ENCODE measurements at places on chromosomes 16 and 17. TPM values are rescaled to one million over a fixed set of nuclear protein-coding genes. Genes with fewer than 3 reads are reported as not detected.

DNA sequence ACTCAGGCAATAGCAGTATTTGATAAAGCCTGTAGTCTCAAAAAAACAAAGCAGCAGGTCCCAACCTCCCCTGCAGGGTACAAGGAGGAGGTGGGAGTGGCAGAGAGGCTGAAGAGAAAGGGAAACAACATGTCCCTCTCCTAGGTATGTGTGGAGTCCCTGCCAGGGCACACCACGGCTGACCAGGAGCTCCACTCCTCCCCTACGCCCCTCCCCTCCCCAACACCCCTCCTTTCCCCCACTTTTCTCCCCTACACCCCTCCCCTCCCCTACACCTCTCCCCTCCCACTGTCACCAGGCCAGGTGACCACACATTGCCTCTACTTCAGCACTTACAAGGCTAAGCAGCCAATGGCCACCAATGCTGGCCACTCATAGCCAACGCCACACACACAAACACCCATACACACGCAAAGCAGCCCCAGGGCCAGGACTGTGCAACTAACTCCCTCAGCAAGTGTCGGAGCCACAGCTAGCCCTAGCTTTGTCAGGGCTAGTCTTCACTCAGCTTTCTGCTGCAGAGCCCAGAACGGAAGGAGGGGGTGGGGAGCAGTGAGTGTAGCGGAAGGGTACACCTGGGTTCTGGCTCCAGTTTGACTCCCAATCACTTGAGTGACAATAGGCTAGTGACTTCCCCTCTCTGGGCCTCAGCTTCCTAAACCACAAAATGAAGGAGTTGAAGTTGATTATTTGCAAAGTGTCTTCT, 8.2 kb downstream of the CAVIN1 start:
- DNase-seq, result peak; percentile 77

GRCh38 chr17:69870751-69871199, 204.2 kb upstream of the KCNJ16 start:
- DNase-seq, result no peak

- DNase-seq, result peak; percentile 78
Observed at GRCh38 chr17:78734793-78735641, 47.1 kb downstream of the CYTH1 start.

DNA sequence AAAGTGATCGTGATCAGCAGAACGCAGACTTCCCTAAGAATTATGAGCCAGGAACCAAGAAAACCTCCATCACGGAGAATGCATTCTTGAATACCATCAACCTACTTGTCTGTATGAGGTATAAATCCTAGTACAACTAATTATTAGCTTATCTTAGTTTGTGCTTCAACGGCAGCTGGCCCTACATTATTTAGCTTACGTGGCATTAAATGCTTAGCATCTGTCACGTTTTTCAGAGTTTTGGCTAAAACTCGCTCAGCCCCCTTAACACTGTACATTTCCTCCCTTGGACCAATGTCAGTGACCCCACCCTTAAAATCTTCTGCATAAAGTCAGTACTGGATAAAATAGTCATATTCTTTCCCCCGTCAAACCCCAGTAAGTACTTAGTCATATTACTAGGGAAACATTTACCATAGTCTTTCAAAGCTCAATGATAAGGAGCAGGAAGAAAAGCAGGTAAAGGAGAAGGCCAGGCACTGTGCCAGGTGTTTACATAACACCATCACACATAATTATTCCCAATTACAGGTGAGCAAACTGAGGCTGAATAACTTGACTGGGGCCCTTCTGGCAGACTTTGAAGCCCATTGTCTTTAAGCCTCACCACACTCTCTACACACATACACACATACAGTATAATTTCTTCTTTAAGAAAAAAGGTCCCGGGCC, 16.6 kb upstream of the TXNDC11 start:
- DNase-seq, result no peak

DNA sequence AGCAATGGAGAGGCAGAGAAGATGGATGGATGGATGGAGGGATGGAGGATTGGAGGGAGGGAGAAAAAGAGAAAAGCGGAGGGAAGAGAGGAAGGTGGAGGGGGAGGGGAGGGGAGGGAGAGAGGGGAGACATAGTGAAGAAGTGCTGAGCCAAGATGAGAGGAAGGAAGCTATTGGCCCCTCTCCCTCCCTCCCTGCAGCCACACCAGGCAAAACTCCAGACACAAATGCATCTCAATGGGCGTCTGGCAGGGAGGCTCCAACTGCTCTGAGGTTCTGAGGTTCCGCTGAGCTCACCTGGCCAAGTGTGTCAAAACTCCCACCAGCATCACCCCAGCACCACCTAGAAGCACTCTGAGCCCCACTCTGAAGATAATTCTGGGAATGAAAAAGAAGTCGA, 26.9 kb upstream of the PHB1 start:
- DNase-seq, result no peak

DNA sequence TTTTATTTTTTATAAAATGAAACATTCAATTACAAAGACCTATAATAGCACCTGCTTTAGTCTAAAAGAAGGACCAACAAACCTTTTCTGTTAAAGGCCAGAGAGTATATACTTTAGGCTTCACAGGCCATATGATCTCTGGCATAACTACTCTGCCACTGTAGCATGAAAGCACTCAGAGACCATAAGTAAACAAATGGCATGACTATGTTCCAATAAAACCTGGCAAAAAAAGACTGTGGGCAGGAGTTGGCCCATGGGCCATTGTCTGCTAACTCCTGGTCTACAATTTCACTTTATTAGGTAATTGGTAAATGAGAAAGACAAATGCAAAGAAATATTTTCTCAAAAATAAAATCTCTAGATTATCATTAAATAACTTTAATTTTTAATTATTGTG, 14.9 kb downstream of the CEP112 start:
- no peak for DNase-seq

DNA sequence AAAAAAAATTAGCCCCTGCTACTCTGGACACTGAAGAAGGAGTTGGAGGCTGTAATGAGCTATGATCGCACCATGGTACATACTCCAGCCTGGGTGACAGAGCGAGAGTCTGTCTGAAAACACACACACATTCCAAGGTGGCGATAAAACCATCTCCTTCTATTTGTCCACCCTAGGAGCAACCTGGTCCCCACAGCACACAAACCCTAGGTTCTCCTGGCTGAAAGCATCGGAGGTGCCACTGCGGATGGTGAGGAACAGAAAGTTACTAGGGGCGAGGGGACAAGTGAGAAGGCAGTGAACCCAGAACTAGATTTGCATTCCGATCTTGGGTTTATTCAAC, 1.4 kb upstream of the ECI1 start:
- no peak for DNase-seq

- DNase-seq, result no peak
Observed at GRCh38 chr17:49932901-49933300, 36.1 kb upstream of the DLX4 start.

NOMO2 gene
- total RNA-seq, result 73.7 TPM

DNA sequence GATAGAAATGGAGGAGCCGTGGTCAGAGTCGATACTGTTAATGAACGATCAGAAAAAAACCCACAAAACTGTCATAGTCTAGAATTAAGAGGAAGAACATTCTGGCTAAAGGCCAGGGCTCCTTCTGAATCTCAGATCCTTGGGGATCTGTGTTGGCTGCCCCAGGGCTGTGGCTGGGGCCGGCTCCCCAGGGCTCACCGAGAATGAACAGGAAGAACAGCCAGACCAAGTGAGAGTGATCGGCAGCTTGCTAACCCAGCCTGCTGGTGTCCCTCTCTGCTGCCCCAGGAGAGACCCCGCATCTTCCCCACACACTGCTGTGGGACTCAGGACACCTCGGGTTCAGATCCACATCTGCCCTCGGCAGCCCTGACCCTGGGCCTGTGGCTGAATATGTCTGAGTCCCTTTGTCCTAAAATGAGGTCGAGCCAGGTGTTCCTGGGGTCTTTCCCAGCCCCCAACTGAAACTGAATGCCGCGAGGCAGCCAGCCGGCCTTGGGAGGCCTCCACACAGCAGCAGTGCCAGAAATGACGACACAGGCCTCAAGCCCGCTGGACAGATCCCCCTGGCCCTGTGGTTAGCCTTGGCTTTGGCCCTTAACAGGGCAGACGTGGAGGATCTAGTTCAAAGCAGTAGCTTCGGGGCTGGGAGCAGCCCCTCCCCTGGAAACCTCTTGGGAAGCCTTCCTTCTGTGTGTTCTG, 23.9 kb upstream of the CLEC18A start:
- no peak for DNase-seq

GRCh38 chr16:27764869-27765675, 215.1 kb downstream of the KATNIP start:
- DNase-seq, result no peak

NXPH3 gene
- 0.29 TPM for total RNA-seq

DNA sequence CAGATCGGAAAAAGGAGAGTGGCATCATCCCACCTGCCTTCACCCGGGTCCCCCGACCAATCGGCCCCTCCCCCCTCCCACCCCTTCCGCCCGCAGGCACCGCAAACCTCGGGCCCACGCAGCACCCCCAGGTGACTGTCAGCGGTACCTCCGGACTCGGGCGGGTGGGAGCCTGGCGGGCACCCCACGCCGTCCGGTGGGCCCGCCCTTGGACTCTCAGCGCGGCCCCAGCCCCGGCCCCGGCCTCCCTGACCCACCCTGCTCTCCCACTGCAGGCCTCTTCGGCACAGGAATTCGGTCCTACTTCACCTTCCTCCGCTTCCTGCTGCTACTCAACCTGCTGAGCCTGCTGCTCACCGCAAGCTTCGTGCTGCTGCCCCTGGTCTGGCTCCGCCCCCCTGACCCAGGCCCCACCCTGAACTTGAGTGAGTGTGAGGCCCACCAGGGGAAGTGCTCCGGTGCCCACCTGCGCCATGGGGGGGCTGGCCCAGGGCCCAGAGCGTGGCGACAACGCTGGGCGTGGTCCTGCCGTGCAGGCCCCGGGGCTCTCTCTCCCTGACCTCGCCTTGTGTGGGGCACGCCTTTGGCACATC, 1.6 kb downstream of the TMC8 start:
- DNase-seq, result peak; percentile 90

DNA sequence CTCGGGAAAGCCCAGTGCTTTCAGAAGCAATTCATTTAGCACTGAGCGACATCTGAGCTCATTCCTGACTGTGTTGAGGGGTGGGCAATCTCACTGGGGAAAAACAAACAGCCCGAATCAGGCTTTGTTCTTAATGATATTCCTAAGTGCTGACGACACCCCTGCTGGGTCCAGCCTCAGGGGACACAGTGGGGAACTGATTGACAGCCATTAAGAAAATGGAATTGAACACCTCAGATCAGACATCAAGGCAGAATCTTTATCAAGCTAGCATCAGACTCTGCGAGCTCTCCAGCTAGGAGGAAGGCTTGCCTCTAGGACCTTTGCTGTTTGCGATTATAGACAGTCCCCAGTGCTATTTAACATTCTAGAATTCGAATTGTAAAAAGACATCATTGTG, 22.5 kb upstream of the LYRM9 start:
- no peak for DNase-seq

DNA sequence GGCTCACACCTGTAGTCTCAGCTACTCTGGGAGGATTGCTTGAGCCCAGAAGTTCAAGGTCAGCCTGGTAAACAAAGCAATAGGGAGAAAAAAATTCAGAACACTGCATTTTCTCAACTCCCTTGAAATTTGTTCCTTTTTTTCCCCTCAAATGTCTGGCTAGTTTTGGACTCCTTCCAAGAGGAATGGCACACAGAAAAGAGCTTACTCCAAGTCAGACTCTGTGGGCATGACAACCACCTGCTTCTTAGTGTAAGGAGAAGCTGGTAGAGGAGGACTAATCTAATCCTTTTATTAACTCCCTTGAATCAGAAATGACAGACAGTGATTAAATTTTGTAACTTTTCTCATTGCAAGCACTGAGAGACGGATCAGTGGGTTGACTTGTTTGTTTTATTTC, 27.9 kb upstream of the HYDIN start:
- no peak for DNase-seq

- DNase-seq, result no peak
Observed at GRCh38 chr17:38427160-38427949, 909 bp upstream of the ARHGAP23 start.

- DNase-seq, result no peak
Observed at GRCh38 chr16:4882633-4883285, 35.5 kb downstream of the UBN1 start.

DNA sequence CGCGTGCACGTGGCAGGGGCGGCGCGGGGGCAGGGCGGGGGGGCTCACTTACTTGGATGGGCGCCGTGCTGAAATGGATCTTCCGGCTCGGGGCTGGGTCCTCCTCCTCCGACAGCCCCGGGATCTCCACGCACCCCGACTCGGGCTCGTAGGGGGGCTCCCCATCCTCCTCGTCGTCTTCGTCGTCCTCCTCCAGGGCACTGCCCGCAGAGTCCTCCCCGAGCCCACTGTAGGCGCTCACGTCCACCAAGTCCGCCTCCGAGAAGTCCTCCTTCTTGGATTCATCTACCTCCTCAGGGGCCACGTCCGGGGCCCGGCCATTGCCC, 1.4 kb downstream of the PPP1R9B start:
- no peak for DNase-seq

DNA sequence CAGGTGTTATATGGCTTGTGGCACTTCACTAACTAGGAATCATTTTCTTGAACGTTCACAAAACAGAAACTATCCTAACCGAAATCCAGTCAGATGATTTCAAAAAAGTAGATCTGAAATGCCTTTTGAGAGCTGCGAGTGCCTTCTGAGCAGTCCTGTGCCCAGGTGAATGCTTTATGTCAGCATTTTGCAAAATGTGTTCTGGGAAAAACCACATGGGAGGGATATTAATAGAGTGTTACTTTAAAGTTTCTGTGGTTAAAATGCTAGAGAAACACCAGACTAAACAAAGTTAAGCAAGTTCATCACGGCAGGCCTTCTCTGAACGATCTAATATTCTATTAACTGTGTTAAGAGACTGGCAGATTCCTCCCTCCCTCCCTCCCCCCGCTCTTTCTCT, 15.8 kb upstream of the RGS9 start:
- no peak for DNase-seq

DNA sequence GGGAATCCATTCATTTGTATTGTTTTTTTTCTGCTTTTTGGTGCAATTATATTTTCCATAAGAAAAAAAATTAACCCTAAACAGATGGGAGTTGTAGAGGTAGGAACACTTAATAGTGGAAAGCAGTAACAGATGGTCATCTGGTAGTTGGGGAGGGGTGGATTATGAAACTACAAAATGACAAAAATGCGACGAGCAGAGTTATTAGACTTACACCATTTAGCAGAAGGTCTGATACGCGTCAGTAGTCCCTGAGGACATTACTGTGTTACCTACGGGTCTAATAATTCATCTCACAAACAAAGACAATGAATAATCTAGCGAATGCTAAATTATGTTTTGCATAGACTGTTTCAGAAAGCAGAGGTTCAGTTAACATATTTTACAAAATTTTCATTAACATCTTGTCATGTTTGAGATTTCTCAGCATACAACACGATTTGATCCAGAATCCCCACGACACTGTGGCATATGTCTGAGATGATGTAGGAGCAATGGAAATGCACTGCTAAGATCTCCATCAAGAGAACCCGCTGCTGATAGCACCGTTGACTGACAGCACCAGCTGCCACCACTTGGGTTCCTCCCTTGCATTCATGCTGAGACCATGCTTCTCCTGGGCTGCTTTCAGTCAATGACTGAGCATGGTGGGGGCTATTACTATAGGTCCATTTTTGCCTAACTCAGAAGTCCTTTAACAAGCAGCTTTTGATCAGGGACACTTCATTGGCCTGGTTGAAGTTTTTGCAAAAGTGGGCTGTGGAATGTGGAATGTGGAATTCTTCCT, 182.2 kb upstream of the CPHXL start:
- no peak for DNase-seq
